Occipital lobe (tissue), 3 donors: ENCODE measurements at places on chromosomes 6 and 20. TPM values are rescaled to one million over a fixed set of nuclear protein-coding genes. Genes with fewer than 3 reads are reported as not detected.

GRCh38 chr20:4813863-4814695 lies 92.4 kb downstream of the PRND start:
- DNase-seq = no peak

GRCh38 chr6:30983439-30983838 lies at the start of gene MUC21:
Gene MUC21 (plus strand): TSS chr6:30983718. CDS start chr6:30983959, 241 bp downstream.
- DNase-seq = no peak

GRCh38 chr6:40585651-40586269 lies 1.4 kb downstream of the LRFN2 start:
- DNase-seq = no peak

DNA sequence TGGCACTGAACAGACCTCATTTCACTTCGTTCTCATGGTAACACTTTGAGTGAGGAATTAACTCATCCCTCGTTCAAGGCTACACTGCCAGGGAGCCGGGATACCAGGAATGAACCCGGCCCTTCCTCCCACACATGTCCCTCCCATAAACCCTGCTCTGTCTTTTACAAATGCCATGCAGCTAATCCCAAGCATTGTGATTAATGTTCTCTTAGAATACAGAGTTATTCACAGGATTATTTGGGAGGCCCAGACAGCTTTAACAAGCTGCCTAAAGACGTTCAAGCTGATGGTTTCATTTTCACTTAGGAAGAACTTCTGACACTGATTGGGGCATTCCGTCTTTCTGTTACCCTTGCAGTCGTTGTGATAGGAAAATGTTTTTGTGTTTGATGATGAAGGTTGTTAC lies 42.5 kb upstream of the CD83 start:
- DNase-seq = no peak

DNA sequence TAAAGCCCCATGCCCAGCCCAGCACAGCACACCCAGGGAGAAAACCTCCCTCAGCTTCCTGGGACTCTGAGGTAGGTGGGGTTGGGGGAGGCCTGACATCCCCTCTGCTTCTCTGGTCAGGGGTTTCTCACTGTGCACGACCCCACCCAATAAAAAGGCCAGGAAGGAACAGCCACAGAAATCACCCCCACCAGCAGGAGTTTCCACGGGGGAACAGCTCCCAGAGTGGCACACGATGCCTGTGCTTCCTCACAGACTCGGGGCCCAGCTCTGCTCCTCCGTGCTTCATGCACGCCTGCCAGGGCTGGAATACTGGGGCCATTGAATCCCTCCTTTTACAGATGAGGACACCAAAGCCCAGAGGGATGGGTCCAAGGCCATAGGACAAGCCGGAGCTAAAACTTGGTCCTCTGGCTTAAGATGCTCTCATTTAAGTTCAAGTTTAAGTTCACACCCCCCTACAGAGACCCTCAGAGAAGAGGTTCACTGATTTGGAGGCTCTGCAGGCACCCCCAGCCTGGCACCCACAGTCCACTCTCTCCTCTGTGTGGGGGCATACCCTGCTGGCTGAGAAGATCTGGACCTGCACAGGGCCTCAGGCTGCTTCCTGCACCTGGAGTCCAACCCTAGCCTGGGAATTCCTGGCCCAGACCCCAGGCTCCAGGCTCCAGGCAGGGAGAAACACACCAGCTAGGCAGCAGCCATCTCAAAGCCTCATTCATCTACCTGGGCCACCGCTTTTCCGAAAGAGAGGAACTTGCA lies 14.3 kb downstream of the ACSS1 start:
- no peak for DNase-seq

DNA sequence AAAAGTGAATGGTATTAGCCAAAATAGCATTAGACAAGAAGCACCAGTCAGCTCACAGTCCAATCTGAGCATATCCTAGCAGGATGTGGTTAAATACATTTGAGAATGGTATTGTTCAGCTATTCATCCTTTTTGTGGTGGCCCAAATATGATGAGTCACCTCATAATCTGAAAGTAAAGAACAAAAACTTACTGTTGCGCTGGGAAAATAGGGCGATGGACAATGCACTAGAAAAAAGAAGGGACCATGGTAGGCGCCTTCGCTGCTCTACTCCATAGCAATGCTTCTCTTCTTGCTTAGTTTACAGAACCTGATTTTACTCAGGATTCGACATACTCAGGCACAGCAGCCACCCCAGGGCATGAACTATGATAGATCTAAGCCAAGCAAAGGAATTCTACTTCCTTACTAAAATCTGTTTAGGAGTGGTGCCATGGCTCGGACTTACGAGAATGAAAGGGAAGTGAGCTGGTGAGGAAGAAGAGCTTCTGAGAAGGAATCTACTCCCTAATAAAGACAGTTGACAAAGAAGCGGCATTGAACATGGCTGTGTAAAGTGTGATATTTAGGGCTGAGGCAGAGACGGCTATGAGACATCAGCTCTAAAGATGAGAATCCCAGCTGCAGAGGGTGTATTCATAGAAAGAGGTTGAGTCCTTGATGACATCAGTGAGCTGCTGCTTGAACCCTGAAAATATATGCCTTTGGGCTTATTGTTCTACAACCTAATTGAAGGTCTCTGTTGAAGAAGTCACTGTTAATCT lies 16.6 kb upstream of the FBXO9 start:
- DNase-seq = no peak

- no peak for DNase-seq
These were observed 58.2 kb upstream of the BCLAF1 start for GRCh38 chr6:136347847-136348246.

- DNase-seq = no peak
These were observed 193.6 kb upstream of the SLC24A3 start for GRCh38 chr20:19018881-19019280.

DNA sequence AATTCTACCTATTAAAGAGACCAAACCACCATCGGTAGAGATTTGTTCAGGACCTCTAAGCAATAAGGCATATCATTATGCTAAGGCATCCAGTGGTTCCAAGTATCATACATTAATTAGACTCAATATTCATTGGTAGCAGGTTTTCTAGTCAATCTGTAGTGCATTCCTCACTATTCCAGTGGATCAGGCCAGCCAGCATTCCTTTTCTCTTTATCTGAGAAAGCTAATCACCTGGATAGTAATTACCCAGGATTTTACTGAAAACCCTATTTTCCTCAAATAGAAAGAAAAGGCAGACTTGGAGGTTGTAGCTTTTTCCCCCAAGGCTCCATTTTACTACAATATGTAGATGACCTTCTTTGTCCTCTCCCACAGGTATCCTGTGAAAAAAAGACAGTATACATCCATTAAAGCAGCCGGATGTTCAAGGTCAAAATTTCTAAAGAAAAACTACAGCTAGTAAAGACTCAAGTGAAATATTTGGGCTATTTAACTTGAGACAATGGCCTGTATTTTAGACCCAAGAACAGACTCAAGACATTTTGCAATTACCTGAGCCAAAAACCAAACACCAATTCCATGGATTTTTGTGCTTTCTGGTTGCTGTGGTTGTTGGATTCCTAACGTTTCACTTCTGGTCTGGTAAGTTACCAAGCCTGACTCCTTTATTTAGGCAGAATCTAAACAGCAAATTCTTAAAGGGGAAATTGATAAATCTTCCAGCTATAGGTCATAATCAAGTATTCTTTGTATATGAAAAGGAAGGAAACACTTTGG lies 149.1 kb upstream of the MOCS1 start:
- no peak for DNase-seq

The FNDC1 gene
- total RNA-seq = 1.1 TPM

The COX4I2 gene
- total RNA-seq = not detected

The ADGRF4 gene
- total RNA-seq = not detected

The GPLD1 gene
- total RNA-seq = 12.6 TPM

The ANKS1A gene
- 11.4 TPM for total RNA-seq
